ENCODE measurements at places on chromosomes 3 and 15.
A peak's percentile ranks its signal among the peaks of the same experiment; 100 is the strongest.

DNA sequence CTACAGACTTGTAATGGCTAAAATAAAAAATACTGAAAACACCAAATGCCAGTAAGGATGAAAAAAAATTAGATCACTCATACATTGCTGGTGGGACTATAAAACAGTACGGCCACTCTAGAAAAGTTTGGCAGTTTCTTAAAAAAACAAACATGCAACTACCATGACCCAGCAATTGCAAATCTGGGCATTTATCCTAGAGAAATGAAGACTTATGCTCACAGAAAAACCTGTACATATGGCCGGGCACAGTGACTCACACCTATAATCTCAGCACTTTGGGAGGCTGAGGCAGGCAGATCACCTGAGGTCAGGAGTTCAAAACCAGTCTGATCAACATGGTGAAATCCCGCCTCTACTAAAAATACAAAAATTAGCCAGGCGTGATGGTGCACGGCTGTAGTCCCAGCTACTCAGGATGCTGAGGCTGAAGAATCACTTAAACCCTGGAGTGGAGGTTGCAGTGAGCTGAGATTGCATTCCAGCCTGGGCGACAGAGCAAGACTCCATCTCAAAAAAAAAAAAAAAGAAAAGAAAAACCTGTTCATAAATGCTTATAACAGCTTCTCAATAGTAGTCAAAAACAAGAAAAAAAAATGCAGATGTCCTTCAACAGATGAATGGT is 5.6 kb downstream of the TP53BP1 start:
- DNase-seq = no peak

DNA sequence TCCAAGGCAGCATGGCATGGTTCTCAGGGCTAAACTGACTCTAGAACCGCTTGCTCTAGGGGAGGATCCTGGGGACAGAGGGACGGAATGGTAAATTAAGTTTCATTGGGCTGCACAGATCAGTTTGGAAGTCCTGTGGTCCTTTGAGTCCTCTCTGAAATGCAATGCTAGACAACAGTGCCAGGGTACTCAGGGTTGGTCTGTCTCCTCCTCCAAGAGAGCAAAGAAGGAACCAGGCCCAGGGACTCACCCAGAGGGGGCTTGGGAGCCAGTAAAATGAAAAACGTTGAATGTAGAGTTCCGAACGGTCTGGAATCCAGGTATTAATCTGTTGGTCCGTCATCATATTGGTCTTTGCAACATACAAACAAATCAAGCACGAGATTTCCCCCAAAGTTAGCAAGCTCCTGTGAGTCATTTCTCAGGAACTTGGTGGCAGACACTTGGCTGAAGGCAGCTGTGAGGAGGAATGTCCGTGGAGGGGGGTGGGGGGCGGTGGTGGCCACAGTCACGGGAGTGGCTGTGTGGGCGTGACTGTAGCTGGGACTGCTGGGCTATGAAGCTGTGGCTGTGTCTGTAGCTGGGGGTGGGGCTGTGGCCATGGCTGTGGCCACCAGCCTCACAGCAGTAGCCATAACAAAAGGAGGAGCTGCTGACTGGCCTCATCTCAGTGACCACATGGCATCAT is 361.0 kb downstream of the SHQ1 start:
- peak; percentile 77 for DNase-seq

- no peak for DNase-seq
These were observed 6.8 kb upstream of the MFSD1 start for GRCh38 chr3:158794936-158795518.

DNA sequence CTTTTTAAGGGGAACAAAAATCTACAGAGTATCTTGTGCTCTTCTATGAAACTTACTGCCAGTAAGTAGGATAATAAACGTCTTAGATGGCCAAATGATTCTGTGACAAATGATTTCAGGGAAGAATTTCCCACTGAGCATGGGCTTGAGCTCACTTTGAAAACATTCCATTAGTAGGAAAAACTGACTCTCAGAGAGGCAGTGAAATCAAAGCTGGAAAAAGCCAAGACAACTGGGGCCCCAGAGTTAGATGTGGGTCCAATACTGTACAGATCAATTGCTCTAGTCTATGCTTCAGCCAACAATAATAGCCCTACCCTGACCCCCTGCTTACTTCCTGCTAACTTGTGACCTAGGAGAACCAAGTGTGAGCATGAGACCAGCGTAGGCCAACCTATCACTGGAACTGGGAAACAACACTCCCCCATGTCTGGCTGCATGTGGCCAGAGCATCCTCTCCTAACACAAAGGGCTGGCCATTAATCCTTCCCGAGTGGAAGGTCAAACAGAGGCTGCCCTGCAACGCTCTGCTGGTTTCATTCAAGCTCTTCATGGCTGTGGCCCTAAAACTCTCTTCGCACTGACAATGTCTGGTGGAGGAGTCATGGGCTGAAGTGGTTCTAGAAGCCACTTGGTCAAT is 68.8 kb downstream of the FOXB1 start:
- no peak for DNase-seq

GRCh38 chr3:178492491-178492890 is 43.7 kb upstream of the KCNMB2 start:
- DNase-seq = no peak

DNA sequence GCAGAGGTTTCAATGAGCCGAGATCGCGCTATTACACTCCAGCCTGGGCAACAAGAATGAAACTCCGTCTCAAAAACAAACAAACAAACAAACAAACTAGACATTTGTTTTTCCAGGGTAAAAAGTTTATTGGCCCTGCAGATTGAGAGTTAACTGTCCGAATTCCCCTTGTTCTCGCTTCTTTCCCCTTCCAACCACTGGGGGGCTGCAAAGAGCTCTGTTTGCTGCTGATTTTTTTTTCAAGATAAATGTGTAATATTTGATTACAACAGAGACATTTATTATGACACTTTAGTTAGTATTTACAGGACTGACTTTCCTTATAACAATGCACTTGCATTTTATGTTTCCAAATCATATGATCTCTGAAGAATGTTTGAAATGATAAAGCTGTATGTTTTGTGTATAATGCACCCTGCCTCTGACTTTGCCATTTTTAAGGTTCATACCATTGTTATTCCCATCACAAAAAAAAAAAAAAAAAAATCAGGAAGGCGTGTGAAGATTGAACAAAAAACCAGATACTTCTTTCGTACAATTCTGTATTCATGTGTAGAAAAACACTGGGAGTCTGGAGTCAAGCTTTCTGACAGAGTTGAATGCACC is 2.8 kb downstream of the CLSTN2 start:
- peak; percentile 23 for DNase-seq

GRCh38 chr15:78502641-78503040 is 4.7 kb upstream of the HYKK start:
- no peak for DNase-seq

DNA sequence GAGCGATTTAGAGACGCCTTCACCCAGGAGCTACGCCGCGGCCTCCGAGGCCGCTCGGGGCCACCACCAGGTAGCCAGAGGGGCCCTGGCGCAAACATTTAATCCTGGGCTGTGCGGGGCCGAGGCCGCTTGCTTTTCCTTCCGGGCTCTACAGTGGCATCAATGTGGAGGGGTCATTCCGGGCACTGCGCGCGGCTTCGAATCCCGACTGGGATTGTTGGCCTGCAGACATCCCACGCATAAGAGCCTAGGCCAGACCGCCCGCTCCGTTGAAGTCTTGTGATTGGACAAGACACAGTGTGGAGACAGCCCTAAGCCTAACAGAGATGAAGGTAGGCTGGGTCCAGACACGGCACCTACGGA is 568 bp upstream of the NCBP2 start:
- no peak for DNase-seq

DNA sequence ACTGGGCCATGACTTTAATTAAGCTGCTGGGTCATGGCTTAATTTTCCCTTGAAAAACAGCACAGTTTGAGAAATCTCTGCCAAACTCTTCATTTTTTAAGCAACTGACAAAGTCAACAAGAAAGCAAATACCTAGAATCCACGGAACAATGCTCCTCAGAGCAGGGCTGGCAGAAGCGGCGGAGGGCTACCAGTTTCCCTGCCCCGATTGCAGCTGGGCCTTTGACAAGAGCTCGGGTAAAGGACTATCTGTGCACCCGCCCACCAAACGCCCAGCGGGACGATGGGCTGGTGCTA is 1.2 kb downstream of the GOLIM4 start:
- no peak for DNase-seq

GRCh38 chr15:74978503-74978902 is 16.9 kb upstream of the SCAMP5 start:
- DNase-seq = peak; percentile 70

GRCh38 chr3:120170223-120170622 is 76.0 kb upstream of the GSK3B start:
- DNase-seq = peak; percentile 27

- DNase-seq = no peak
These were observed 38.0 kb downstream of the PRICKLE2 start for GRCh38 chr3:64187065-64187959.

GRCh38 chr3:122409446-122409845 is 6.4 kb downstream of the WDR5B start:
- no peak for DNase-seq

GRCh38 chr3:175356899-175357324 is 497.8 kb downstream of the NAALADL2 start:
- DNase-seq = no peak

DNA sequence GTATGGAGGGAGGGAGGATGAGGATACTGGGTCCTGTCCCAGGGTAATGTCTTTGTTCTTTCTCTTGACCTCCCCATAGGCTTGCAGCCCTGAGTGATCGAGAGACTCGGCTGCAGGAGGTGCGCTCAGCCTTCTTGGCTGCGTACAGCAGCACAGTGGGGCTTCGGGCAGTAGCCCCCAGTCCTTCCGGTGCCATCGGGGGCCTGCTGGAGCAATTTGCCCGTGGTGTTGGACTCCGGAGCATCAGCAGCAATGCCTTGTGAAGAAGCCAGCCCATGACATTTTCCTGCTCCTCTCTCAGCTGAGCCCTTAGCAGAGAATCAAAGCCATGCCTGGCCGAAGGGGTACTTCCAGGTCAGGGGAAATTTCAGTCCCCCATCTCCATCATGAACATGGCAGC is 1.9 kb upstream of the CPNE9 start:
- no peak for DNase-seq

DNA sequence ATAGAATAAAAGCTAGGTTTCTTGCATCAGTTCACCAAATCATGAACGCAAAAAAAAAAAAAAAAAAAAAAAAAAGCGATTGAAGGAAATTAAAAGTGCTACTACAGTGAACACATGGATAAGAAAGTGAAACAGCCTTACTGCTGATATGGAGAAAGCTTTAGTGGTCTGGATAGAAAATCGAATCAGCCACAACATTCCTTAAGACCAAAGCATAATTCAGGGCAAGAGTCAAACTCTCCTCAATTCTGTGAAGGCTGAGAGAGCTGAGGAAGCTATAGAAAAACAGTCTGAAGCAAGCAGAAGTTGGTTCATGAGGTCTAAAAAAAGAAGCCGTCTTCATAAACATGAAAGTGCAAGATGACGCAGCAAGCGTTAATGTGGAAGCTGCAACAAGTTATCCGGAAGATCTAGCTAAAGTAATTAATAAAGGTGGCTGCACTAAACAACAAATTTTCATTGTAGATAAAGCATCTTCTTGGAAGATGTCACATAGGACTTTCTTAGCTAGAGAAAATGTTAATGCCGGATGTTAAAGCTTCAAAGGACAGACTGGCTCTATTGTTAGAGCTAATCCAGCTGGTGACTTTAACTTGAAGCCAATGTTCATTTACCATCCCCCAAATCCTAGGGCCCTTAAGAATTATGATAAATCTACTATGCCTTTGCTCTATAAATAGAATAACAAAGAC is 19.2 kb downstream of the P3H2 start:
- no peak for DNase-seq

- DNase-seq = no peak
These were observed 25.1 kb downstream of the SLC24A5 start for GRCh38 chr15:48145923-48146322.

GRCh38 chr15:35038626-35039451 is 46.3 kb downstream of the NANOGP8 start:
- no peak for DNase-seq

- no peak for DNase-seq
These were observed 142.4 kb downstream of the TCF12 start for GRCh38 chr15:57060799-57061198.

- DNase-seq = no peak
These were observed 79.1 kb downstream of the NTRK3 start for GRCh38 chr15:88177451-88177850.

- no peak for DNase-seq
These were observed 147.3 kb upstream of the DPH6 start for GRCh38 chr15:35693286-35693685.
